ENCODE measurements at places on chromosomes 2 and 18. TPM values are rescaled to one million over a fixed set of nuclear protein-coding genes. Genes with fewer than 3 reads are reported as not detected.

The HOXD9 gene
- 58.5 TPM for polyA plus RNA-seq

The SESTD1 gene
- 71.9 TPM for polyA plus RNA-seq

DNA sequence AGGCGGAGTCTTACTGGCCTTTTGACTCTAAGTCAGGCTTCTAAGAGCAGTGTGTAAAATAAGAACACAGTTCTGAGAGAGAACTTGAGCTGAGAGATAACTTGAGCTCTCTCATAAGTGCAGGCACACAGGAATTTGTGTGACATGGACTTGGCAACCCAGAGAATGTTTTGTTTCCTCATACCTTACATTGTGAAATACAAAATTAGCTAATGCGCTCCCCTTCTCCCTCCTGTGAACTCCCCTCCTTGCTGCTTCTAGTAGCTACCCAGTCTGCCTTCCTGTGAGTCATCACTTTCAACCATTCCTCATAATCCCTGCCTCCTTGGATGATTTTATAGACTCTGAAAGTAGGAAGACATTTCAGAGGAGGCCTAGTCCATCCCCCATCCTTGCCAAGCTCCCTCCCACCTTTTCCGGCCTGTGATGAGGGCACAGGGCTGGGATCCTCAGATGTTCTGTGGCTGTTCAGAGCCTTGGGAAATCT lies 22.6 kb downstream of the FER1L5 start:
- DNase-seq = no peak

GRCh38 chr18:75125382-75126331 lies 83.3 kb downstream of the PTGR3 start:
- no peak for DNase-seq

DNA sequence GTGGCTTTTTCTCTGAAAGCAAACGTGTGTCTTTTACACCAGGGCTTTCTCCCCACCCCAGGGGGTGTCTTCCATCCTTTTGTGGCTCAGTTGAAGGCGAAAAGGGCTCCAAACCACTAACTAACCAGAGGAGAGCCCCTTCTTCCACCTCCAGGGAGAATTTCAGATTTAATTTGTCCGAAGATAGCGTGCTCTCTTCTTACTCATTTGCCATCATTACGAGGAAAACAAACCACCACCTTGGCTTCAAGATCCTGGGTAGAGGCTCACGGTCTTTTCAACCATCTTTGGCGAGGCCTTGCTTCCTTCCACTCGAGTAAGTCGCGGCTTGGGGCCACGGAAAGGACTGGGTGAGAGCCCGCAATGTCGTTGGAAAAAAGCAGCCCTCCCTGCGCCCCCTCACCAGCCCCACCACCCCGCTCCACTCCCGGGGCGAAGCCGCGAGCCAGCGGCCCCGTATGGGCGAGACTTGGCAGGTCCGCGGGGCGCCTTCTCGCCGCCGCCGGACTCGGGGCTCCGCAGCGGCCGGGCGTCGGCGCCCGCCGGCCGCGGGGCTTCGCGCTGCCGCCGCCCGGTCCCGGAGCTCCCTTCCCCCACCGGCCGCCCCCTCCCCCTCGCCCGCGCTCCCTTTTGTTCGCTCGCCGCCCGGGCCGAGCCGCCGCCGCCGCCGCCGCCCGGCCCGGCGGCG lies 1.7 kb upstream of the ZNF532 start:
- no peak for DNase-seq

- no peak for DNase-seq
Measured at GRCh38 chr2:85861180-85861579, 27.6 kb downstream of the ST3GAL5 start.

DNA sequence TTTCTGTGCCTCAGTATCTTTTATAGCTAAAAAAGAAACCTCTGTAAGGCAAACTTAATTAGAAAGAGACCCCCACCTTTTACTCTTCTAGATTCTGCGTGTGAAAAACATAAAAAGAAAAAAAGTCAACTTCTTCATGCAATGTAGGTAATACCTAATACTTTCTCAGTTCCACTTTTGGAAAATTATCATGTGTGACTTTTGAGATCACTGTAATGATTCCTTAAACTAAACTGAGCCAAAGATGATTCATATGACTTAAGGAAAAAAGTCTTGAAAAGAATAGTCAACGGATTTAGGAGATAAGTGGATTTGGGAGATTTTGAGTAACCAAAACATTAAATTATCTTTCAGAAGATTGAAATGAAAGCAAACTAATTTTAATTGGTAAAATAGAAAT lies 48.9 kb downstream of the PLEKHA3 start:
- DNase-seq = no peak

DNA sequence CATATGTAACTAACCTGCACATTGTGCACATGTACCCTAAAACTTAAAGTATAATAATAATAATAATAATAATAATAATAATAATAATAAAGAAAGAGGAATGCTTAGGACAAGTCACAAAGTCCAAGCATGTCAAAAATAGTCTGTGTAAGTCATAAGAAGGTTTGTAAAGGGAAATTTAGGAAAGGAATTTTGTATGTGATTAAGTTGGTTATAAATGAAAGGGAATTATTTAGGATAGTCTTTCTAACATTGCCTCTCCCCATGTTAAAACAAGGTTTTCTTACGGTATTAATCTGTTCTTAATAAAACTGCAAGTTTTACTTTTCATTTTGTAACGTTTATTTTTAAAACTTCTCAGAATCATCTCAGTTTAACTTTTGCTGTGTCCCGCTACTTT lies 62.8 kb downstream of the SESTD1 start:
- peak; percentile 12 for DNase-seq

DNA sequence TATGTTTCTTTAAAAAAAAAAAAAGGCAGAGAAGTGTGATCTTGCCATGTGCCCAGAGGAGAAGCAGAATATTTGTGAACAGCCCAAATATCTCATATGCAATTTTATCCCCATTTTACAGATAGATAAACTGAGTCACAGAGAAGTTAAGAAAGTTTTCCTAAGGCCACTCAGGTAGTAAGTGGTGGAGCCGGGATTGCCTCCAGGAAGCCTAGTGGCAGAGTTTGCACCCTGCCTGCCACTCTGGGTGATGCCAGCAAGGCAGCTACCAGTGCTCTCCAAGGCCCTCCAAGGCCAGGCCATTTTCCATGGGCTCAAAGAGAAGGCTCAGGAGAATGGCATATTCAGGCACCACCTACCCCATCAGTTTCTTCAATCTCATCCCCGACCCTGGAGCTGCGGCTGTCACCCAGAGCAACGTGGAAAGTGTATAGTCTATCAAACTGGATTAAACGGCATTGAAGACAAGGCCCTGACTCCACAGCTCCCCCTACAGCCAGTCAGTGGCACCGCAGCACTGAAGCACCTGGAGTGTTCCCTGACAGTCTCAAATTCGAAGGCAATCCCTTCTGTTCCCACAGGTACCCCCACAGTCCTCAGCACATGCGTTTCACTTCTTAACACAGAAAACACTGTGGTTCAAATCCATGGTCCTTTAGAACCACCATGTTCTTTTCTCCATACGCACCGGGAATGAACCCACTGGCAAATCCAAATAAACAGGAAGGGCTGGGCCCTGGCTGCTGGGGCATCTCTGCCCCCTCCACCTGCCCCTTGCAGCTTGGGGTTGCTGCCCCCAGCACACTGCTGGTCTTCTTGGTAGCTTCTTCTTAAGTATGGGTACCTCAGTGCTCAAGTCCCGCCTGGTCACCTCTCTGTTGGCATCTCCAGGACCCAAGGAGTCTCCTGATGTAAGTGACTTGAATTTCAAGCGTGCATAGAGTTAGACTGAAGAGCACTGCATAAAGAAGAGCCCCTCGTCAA lies 175.3 kb downstream of the INHBB start:
- DNase-seq = no peak
